DND-41 (cell line): ENCODE measurements at places on chromosomes 1 and 21.

- DNase-seq: no peak
These were observed 149.4 kb downstream of the TIAM1 start for GRCh38 chr21:31194510-31195293.

GRCh38 chr21:28126521-28127174 lies 866.0 kb downstream of the LTN1 start:
- no peak for DNase-seq

- DNase-seq: no peak
These were observed 527 bp downstream of the MACO1 start for GRCh38 chr1:25430967-25431881.

DNA sequence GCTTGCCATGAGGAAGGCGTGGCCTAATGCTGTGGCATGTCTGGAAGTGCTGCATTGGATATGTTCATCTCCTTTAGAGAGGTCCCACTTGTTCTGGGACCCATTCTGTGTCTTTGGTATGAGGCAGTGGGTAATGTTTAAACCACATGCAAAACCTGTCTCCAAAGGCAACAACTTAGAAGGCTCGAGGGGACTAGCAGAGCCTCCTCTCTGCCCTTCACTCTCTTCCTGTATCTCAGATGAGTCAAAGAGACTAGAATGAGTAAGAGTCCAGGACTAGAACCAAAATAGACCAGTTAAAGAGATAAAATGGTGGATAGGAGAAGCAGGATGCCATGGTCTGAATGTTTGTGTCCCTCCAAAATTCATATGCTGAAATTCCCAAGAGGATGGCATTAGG lies 220.8 kb upstream of the KIAA0040 start:
- DNase-seq: no peak

DNA sequence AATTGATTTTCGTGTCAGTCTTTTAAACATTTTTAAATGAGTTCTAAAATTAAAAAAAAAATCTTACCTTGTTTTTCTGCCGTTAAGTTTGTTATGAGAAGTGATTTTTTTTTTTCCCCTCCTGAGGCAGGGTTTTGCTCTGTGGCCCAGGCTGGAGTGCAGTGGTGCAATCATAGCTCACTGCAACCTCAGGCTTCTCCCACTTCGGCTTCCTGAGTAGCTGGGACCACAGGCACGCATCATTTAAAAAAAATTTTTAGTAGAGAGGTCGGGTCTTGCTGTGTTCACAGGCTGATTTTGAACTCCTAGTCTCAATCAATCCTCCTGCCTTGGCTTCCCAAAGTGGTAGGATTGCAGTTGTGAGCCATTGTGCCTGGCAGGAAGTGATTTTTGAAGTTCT lies 41.1 kb downstream of the MTR start:
- no peak for DNase-seq
